ENCODE measurements at places on chromosomes 4 and X.

DNA sequence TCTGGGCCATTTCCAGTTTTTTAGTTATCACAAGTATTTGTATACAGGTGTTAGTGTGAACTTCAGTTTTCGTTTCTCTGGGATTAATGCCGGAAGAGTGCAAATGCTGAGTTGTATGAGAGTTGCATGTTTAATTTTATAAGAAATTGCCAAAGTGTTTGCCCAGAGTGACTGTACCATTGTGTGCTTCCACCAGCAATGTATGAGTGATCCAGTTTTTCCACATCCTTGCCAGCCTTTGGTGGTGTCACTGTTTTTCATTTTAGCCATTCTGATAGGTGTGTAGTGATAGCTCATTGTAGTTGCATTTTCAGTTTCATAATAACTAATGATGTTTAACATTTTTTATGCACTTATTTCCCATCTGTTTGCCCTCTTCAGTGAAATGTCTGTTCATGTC, 18.4 kb downstream of the PLS3 start:
- no peak for DNase-seq

DNA sequence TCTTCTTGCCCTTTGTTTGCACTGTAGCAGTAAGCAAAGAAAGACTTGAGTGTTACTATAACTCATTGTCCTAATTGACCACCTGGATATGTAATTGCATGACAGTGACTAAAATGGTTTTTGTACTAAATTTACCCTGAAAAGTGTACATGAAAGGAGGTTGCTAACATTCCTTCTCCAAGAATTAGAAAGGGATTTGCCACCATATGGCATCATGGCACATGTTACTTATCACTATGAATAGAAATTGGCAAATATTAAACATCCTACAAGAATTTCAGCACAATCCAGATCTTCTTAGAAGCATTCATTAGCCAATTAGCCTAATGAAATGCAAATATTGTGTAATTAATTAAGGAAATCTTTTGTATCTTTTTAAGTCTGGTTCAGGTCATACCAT, 834.2 kb downstream of the STPG2 start:
- DNase-seq, result no peak

DNA sequence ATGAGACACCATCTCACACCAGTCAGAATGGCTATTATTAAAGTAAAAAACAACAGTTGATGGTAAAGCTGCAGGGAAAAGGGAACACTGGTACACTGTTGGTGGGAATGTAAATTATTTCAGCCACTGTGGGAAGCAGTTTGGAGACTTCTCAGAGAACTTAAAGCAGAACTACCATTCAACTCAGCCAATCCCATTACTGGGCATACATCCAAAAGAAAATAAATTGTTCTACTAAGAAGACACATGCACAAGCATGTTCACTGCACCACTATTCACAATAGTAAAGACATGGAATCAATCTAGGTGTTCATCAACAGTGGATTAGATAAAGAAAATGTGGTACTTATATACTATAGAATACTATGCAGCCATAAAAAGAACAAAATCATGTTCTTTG, 135.0 kb downstream of the REELD1 start:
- DNase-seq, result no peak

- DNase-seq, result no peak
Measured at GRCh38 chr4:108399610-108400265, 220.6 kb upstream of the RPL34 start.

- DNase-seq, result no peak
Measured at GRCh38 chrX:3428792-3429191, 82.3 kb upstream of the MXRA5 start.

DNA sequence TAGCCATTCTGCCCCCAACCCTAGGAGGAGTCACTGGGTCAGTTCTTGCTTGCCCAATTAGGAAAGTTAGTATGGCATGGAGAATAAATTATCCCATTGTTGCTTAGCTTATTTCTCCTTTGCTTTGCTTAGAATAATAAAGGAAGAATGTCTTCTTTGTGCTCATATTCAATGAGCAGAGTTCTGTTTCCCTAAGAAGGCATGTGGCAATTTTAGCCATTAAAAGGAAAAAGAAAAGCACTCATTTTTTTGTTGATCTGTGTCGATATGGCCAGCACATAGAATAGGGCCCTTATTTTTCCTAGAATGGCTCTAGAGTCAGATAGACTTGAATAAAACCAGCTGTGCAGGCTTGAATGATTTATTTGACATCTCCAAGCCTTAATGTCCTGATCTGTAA, 166.4 kb upstream of the PPARGC1A start:
- DNase-seq, result no peak

DNA sequence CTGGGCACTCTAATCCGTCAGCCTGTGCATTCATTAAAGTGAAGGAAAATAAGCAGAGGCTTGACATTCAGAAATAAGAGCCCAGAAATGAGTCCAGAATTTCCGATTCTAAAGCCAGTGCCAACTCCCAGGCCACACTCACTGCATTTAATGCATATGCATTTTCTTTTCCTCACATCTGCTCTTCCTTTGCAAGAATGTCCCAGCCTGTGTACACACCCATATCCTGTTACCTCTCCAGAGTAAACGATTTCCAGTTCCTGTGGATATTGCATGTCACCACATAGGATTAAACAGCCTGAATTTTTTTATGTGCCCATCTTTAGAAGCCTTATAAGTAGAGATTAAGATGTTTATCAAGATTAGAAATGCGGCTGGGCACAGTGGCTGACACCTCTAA, 27.5 kb downstream of the ARX start:
- DNase-seq, result no peak

DNA sequence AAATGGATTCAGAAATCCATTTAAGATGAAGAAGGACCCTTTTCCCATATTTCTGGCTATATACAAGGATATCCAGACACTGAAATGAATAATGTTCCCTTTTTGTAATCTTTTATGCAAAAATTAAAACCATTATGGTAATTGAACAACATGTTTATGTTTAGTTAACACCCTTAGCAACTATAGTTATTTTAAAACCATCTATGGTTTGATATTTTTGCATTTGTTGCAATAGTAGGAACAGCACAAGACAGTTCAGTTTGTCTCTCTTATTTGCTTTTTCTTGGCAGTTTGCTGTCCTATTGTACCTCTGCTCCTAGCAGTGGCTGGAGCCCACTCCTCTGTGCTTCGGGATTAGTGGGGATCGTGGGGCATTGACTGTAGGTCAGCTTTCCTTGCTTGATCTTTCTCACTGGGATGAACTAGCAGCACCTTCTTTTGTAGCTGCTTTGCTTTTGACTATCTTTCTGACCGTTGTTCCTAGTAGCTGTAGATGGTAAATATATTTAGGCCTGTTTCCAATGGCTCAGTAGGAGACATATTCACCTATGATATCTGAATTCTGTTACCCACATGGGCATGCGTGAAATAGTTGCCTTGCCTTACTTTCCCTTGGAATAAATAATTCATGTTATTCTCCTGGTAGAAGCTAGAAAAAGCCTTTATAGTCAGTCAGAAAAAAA, 12.8 kb downstream of the HTT start:
- no peak for DNase-seq

GRCh38 chrX:54452920-54453319, 12.7 kb downstream of the TSR2 start:
- DNase-seq, result no peak

DNA sequence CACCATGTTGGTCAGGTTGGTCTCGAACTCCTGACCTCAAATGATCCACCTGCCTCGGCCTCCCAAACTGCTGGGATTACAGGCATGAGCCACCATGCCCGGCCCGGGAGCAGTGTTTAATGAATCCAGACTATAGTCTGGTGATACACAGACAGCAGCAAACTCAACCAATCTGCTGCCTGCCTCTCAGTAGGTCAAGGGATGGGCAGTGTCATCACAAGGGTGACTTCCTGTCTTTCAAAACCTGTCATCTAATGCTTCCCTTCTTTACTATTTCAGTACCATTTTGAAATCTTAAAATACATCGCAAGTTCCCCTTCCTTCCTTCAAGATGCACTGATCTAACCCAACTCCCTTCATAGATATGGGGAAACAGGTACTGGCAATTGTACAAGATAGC, 8.4 kb downstream of the RPL39 start:
- no peak for DNase-seq

Measured in right forelimb (tissue), 1 donor.